IPS DF 6.9 (cell line): ENCODE measurements at places on chromosomes 7 and 10.
A peak's percentile ranks its signal among the peaks of the same experiment; 100 is the strongest.

DNA sequence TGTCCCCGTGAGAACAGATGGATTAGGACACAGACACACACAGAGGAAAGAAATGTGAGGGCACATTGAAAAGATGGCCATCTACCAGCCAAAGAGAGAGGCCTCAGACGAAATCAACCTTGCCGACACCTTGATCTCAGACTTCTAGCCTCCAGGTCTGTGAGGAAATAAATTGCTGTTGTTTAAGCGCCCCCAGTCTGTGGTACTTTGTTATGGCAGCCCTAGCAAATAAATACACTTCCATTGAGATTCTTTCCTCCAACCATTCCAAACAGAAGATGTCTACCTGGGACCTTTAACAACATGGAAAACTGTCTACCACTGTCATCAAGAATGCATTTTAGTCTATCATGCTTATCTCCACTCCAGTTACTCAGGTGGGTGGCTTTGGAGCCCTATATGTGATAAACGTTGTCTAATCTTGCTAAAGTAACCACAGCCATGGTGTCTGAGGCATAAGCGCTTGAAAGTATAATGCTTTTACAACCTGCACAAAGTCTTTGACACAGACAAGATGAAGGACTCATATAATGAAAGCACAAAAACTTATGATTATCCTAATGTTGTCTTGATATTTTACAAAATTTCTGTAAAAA lies 244.3 kb downstream of the MTERF1 start:
- peak; percentile 29 for DNase-seq

DNA sequence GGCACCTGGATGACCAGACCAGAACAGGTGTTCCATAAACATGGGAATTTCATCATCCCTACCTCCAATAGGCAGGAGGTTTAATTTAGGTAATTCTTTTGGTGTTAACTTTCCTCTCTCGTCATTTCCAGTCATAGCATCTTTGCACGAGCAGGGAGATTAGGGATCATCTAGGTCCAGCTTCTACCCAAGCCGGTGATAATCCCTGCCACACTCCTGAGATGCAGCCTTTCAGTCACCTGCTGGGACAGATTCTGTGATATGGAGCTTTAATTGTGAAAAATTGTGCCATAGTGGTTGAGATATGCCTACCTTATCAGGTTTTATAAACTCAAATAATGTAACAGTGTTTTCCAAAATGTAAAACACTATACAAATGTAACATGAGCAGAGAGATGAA lies 191.8 kb upstream of the AOAH start:
- DNase-seq: no peak

GRCh38 chr7:100968031-100968430 lies 1.3 kb upstream of the MUC12 start:
- DNase-seq: no peak

DNA sequence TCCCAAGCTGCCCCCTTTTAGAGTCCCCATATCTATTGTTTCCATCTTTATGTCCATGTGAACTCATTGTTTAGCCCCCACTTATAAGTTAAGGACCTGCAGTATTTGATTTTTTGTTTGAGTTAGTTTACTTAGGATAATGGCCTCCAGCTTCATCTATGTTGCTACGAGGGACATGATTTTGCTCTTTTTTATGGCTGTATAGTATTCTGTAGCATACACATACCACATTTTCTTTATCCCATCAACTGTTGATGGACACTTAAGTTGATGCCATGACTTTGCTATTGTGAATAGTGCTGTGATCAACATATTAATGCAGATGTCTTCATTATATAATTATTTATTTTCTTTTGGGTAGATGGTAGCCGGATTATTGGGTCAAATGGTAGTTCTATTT lies 576.9 kb downstream of the ANKRD7 start:
- no peak for DNase-seq

DNA sequence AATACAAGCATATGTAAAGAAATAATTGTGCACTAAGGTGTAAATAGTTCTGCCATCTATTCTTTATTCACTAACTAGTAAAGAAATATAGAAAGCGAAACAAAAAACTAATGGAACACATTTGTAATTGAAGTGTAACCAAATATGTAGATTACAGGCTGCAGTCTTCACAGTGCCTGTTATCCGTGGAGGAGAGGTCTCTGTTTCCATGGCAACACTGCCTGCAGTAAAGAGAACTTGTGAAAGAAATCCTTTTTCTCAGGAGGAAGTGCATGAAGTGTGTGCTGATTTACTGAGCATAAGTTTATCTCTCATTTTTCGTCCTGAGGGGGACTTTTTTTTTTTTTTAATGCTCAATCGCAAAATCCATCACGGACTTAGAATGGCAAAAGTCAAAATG lies 102.5 kb downstream of the APBB1IP start:
- no peak for DNase-seq

DNA sequence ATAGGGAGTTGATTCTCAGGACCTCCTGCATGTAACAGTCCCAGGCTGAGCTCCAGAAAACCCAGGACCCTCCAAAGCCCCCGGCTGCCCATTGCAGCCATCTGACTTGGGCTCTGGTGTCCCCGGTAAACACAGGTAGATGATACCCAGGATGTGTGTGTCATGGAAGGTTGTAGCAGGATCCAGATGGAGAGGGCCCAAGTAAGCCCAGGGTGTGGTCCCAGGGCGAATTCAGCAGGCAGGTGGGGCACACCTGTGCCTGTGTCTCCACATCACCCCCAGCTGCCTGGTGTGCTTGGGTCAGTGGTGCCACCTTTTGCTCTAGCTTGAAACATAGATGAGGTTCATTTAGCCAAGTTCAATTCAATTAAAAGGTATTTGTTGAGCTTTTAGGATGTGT lies 524.1 kb downstream of the GLRX3 start:
- DNase-seq: no peak

DNA sequence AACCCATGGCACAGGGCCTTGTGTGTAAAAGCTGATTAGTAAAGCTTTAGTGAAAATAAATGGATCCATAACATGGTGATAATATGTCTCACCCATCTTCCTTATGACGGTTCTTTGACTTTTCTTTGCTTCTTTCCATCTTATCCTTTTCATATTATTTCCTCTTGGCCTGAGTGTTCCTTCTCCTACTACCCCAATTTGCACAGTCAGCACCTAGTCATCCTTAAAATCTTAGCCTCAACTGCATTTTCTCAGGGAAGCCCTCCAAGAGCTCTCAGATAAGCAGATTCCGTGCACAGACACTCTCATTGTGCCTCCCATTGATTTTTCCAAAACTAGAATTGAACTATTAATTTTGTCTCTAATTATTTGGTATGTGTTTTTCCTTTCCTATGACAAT lies 112.4 kb downstream of the PTN start:
- no peak for DNase-seq

- no peak for DNase-seq
Measured at GRCh38 chr10:3090914-3091787, 23.8 kb downstream of the PFKP start.

DNA sequence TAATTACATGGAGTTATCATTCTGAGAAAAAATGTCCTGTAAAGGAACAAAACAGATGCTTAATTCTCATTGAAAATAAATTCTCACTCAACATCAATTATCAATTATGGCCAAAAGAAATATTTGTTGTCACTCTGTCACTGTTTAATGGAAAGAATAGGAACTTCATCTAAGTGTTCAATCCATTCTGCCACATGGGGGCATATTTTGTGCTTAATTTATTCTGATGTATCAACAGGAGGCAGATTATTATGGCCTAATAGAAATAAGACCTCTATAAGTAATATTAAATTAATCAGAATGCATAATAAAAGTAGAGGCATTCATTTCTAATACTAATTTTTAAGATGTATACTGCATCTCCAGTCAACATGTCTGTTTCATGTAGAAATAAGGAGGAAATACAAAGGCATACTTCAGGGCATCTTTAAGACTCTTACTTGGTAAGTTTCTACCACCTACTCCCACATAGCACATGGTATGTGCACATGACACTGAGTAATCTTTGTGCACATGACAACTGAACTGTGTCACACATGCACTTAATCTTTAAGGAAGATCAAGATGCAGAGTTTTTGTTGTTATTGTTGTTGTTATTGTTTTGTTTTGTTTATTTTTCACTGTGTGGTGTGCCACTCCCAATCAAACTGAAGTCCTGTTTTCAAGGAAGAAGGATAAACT lies 420.4 kb upstream of the SEMA3A start:
- DNase-seq: no peak

DNA sequence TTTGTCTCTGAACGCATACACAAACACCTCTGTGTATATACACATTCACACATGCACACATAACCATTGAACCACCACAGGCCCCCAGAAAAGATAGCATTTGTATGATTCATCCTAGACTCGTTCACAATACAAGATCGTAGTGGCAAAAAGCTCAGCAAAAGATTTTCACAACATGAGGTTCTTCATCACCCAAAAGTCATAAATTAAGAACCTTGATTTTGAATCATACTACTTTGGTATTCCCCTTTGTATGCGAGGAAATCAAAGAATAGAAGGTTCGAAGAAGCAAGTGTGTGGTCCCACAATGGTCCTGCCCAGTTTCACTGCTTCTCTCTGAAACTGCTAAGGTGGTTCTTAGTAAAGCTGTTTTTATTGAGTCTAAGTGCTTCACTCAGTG lies 200.7 kb downstream of the CELF2 start:
- DNase-seq: no peak

DNA sequence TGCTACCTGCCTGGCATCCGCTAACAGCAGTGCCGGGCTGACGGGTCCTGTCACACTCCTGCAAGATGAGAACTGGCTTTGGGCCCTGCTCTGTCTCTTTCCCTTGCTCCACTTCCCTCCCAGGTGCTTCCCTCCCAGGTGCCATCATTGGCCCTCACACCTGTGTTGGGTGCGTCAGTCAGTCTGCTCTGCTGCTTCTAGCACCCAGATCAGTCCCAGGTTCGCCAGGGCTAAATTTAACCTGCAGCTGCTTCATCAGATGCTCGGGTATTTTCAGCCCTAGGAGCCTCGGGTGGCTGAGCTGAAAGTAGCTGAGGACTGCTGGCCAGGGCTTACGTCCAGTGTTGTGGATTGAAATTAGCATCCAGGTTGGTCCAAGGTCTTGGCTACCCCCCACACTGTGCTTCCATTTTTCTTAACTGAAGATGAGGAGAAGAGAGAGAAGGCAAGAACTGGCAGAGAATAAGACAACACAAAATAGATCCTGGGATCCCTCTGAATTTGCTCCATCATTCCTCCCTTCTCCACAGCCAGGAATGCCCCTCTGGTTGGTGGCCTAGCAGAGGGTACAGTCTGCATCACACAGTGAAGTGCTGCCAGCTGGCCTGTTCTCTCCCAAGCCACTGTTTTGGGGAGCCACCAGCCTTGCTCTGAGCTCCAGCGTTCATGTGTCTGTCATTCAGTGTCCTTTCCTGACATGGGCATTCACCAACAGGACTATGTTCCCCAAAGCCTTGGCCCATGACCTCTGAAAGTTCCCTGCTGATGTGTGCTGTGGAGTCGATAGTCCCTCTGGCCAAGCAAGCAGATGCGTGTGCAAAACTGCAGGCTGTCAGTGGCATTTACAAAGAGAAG lies 65.9 kb upstream of the SYPL1 start:
- DNase-seq: no peak
